Activated naive CD8-positive, alpha-beta T cell treated with anti-CD3 and anti-CD28 coated beads for 36 hours (primary cell): ENCODE measurements at places on chromosomes 12 and 14. TPM values are rescaled to one million over a fixed set of nuclear protein-coding genes. Genes with fewer than 3 reads are reported as not detected.

GRCh38 chr14:72796935-72797334 lies 97.0 kb downstream of the DPF3 start:
- H3K36me3 ChIP-seq, result peaks cover 3% of the 10 kb centered on the region
- H3K27me3 ChIP-seq, result no peaks in the 10 kb centered on the region
- DNase-seq, result no peak

RNASE7 gene
- not detected for total RNA-seq

DNAJC22 gene
- not detected for total RNA-seq

LIN52 gene
- 12.4 TPM for total RNA-seq

DNA sequence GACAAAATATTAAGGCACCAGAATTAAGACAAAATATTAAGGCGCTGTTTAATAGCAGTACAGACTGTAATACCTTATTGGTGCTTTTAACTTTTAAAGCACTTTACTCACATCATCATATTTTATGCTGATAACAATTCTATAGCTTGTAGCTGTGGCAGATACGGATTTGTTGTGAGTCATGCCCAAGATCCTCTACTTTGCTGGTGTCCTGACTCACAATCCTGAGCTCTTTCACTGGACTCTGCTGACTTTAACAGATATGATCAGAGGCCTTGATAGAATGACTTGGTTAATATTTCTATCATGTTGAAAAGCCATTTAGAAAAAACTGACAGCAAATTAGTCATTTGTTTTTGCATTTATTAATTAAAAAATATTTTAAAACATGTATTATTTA lies 99.0 kb upstream of the PKP2 start:
- DNase-seq, result no peak
- H3K27ac ChIP-seq, result no peak overlapping the region
- no peaks in the 10 kb centered on the region for H3K4me1 ChIP-seq
- H3K36me3 ChIP-seq, result no peaks in the 10 kb centered on the region

RGS6 gene
- 0.44 TPM for total RNA-seq

LUM gene
- not detected for total RNA-seq

GRCh38 chr14:51855234-51855633 lies 5.2 kb upstream of the GNG2 start:
- H3K4me1 ChIP-seq, result peaks cover 38% of the 10 kb centered on the region
- H3K27me3 ChIP-seq, result no peaks in the 10 kb centered on the region
- no peak overlapping the region for H3K27ac ChIP-seq
- H3K36me3 ChIP-seq, result peaks cover 14% of the 10 kb centered on the region

DNA sequence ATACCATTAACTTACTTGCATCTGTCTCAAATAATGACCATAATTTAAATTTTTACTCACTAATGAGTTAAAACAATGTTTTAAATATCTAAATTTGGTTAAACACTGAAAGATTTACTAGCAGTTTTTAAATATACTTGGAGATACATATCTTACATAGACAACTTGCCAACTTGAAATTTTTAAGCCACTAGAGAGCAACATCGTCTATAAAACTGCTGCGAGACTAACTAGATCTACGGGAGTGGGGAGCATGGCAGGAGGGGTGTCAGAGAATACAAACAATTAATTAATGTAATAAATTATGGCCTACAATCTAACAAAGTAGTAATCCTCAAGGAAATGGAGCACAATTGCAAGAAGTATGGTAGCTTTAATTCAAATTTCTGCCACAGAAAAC lies 120.4 kb downstream of the LRRIQ1 start:
- H3K4me3 ChIP-seq, result no peak overlapping the region
- H3K4me1 ChIP-seq, result no peaks in the 10 kb centered on the region
- no peaks in the 10 kb centered on the region for H3K27me3 ChIP-seq
- H3K27ac ChIP-seq, result no peak overlapping the region

GRCh38 chr14:81311778-81312177 lies 88.3 kb downstream of the STON2 start:
- no peaks in the 10 kb centered on the region for H3K27me3 ChIP-seq
- no peak for DNase-seq

GRCh38 chr14:101361451-101362433 lies 199.6 kb upstream of the DIO3 start:
- DNase-seq, result no peak
- H3K27ac ChIP-seq, result no peak overlapping the region
- no peaks in the 10 kb centered on the region for H3K4me1 ChIP-seq
- H3K4me3 ChIP-seq, result no peak overlapping the region

KRT75 gene
- total RNA-seq, result not detected

DNA sequence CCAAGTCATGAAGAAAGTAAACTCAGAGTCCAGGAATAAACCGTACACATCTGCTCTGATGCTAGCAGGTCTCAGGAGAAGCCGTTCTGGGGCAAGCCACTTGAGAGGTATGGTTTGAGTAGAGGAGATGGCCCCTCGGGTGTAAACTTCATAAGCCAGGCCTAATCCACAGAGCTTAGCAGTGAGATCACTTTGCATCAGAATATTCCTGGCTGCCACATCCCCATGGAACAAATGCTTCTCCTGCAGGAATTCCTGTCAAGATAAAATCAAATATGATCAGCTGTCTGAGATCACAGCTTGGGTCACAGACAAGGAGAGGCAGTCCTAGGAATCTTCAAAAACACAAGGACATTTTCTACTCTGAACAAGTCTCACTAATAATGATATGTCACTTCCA lies 11.2 kb upstream of the MAGOHB start:
- H3K4me3 ChIP-seq, result no peak overlapping the region
- no peaks in the 10 kb centered on the region for H3K4me1 ChIP-seq
- no peak overlapping the region for H3K27ac ChIP-seq
- peaks cover 3% of the 10 kb centered on the region for H3K27me3 ChIP-seq

- no peaks in the 10 kb centered on the region for H3K4me1 ChIP-seq
- H3K4me3 ChIP-seq, result no peak overlapping the region
- H3K27ac ChIP-seq, result no peak overlapping the region
- DNase-seq, result no peak
Measured at GRCh38 chr14:79333198-79333546, 878.1 kb downstream of the DIO2 start.

DNA sequence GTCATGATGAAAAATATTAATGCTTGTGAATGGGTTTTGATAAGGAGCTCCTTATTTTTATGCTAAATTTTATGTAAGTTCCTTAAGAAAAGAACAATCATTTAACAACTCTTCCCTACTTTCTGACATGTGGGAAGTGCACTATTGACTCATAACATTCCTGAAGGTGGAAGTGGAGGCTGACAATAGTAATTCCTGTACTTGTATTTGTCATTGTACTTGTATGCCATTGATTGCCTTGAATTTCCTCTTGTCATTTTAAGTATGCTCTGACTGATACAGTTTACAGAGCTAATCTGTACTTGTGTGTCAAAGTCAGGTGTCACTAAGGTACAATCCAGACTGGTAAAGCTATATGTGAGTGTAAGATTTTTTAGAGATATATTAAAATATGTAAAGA lies 440.0 kb downstream of the SLC16A7 start:
- H3K4me3 ChIP-seq, result no peak overlapping the region
- no peaks in the 10 kb centered on the region for H3K27me3 ChIP-seq
- H3K36me3 ChIP-seq, result no peaks in the 10 kb centered on the region
- no peaks in the 10 kb centered on the region for H3K4me1 ChIP-seq
- DNase-seq, result no peak

DNA sequence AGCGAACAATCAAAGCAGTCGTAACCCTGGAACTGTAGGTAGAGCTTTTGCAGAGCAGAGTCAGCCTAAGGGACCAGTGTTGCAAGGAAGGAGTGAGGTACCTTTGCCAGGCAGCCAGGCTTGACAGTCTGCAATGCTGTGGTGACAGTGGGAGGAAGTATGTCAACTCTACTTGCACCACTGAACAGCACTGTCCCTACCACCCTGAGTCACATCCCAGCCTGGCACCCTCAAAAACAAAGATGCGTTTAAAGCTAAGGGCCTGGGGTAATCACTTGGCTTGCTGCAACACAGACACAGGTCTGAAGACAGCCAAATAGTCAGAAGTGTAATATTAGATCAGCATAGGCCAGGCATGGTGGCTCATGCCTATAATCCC lies 141.9 kb downstream of the DPF3 start:
- H3K36me3 ChIP-seq, result peaks cover 7% of the 10 kb centered on the region
- DNase-seq, result no peak
- H3K27me3 ChIP-seq, result no peaks in the 10 kb centered on the region
- H3K27ac ChIP-seq, result no peak overlapping the region
- no peaks in the 10 kb centered on the region for H3K4me1 ChIP-seq
- H3K4me3 ChIP-seq, result no peak overlapping the region

DNA sequence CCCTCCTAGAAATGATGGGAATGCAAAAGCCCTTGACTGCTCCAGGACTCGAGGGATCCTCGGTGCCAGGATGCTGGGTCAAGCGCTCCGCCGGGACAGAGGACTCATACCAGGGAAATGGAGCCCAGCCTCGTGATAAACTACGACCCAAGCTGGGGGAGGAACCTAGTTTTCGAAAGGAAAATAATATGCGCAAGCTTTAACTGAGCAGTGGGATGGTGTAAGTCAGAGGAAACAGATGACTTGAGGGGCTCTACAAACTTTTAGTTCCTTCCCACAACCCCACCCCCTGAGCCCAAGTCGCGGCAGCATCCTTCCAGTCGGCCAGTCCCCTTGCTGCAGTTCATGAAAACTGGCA lies 654 bp upstream of the SUPT16H start:
- no peak for DNase-seq
- H3K27me3 ChIP-seq, result no peaks in the 10 kb centered on the region
- peaks cover 33% of the 10 kb centered on the region for H3K4me1 ChIP-seq

ADAMTS20 gene
- total RNA-seq, result not detected

DNA sequence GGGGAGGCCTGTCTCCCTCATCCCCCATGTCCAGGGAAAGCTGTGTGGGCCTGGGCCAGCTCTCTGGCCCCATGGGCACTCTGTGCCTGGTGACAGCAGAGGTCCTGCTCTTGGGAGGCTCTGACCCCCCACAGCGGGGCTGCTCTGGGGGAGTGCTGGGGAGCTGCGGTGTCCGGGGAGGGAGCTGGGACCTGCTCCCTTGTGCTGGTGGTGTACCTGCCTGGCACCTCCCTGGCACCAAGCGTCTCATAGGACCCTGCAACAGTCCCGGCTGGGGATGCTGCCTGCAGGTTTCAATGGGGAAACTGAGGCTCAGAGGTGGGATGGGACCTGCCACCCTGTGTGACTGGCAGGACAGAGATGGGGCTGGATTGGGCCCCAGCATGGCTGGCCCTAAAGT lies 111.3 kb downstream of the KIF26A start:
- H3K27me3 ChIP-seq, result peaks cover 4% of the 10 kb centered on the region
- H3K27ac ChIP-seq, result no peak overlapping the region
- H3K4me3 ChIP-seq, result no peak overlapping the region
- no peak for DNase-seq
- no peaks in the 10 kb centered on the region for H3K36me3 ChIP-seq
- H3K4me1 ChIP-seq, result no peaks in the 10 kb centered on the region

GRCh38 chr12:27970401-27971120 lies 2.0 kb downstream of the PTHLH start:
- peaks cover 30% of the 10 kb centered on the region for H3K4me1 ChIP-seq
- peak overlapping the region; percentile 68 for H3K4me3 ChIP-seq
- no peak for DNase-seq
- H3K36me3 ChIP-seq, result no peaks in the 10 kb centered on the region
- no peak overlapping the region for H3K27ac ChIP-seq

- peaks cover 6% of the 10 kb centered on the region for H3K4me1 ChIP-seq
- H3K36me3 ChIP-seq, result no peaks in the 10 kb centered on the region
- H3K4me3 ChIP-seq, result peak within 1 kb of the TSS; percentile 55
- peaks cover 69% of the 10 kb centered on the region for H3K27me3 ChIP-seq
- DNase-seq, result peak; percentile 8
Measured at GRCh38 chr12:45050751-45051571, at the start of gene DBX2. TSS of gene DBX2 (minus strand) at chr12:45051099. CDS start at chr12:45050927, 172 bp downstream.

GRCh38 chr14:30420515-30420914 lies 138.4 kb upstream of the G2E3 start:
- H3K27ac ChIP-seq, result no peak overlapping the region
- no peak for DNase-seq
- H3K36me3 ChIP-seq, result no peaks in the 10 kb centered on the region
- H3K4me3 ChIP-seq, result no peak overlapping the region

DNA sequence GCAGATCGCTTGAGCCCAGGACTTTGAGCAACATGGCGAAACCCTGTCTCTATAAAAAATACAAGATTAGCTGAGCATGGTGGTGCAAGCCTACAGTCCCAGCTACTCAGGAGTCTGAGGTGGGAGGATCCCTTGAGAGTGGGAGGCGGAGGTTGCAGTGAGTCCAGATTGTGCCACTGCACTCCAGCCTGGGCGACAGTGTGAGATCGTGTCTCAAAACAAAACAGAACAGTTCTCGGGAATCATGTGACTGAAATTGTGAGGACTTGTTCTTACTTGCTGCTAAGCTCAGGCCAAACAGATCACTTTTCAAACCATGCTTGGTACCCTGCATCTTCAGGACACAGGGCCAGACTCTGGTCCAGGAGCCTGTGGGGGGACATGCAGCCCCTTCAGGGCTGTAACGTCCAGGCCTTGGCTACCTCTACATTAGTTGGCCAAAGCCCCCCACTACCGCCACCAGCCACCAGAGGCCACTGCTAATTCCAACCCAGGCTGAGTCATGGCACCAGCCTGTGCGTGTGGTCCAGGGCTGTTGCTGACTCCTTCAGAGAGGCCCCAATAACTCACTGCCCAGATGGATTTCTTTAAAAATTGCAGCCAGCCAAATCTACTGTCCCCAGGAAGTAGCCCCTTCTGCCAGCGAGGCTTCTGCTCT lies 33.4 kb upstream of the SYNDIG1L start:
- H3K4me3 ChIP-seq, result no peak overlapping the region
- H3K4me1 ChIP-seq, result no peaks in the 10 kb centered on the region
- H3K27me3 ChIP-seq, result peaks cover 6% of the 10 kb centered on the region
- H3K27ac ChIP-seq, result no peak overlapping the region
- H3K36me3 ChIP-seq, result no peaks in the 10 kb centered on the region

PLEK2 gene
- total RNA-seq, result 4.1 TPM

DNA sequence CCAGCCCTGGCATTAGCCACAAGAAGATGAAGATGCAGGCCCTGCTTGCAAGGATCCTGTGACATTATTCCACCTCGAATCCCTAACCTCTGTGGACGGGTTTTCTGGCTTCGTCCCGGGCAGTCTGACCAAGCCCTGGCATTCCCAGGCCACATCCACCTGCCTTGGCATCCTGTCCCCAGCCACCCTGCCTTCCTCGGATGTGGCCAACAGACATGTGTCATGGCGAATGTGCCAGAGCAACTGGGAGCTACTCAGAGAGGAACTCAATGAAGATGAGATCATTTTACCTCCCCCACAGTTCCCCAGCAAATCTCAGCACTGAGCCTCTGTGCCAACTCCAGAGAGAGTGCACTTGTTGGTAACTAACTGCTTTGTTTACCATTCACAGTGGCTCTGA lies 33.5 kb upstream of the KCNA5 start:
- DNase-seq, result no peak
- H3K27ac ChIP-seq, result no peak overlapping the region
- no peaks in the 10 kb centered on the region for H3K4me1 ChIP-seq
- peaks cover 8% of the 10 kb centered on the region for H3K27me3 ChIP-seq
